Stimulated activated CD8-positive, alpha-beta memory T cell treated with anti-CD3 and anti-CD28 coated beads, Interleukin-2, amount 100 ng/mL, for 48 hours (primary cell): ENCODE measurements at places on chromosomes 5 and 9.

DNA sequence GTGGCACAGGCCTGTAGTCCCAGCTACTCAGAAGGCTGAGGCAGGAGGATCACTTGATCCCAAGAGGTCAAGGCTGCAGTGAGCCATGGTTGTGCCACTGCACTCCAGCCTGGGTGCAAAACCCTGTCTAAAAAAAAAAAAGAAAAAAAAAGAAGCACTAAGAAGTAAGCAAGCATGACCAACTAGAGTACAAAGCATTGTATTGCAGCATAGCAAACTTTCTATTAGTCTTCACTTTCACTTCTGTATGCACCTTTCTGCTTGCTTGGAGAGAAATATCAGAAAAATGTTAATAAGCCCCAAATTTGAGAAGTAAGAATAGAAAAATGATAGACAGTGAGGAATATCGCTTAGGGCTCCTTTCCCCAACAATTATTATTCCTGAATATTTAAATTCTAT lies 497.7 kb upstream of the WWC1 start:
- DNase-seq: no peak

GRCh38 chr5:32507738-32508434 lies 63.3 kb upstream of the ZFR start:
- no peak for DNase-seq

DNA sequence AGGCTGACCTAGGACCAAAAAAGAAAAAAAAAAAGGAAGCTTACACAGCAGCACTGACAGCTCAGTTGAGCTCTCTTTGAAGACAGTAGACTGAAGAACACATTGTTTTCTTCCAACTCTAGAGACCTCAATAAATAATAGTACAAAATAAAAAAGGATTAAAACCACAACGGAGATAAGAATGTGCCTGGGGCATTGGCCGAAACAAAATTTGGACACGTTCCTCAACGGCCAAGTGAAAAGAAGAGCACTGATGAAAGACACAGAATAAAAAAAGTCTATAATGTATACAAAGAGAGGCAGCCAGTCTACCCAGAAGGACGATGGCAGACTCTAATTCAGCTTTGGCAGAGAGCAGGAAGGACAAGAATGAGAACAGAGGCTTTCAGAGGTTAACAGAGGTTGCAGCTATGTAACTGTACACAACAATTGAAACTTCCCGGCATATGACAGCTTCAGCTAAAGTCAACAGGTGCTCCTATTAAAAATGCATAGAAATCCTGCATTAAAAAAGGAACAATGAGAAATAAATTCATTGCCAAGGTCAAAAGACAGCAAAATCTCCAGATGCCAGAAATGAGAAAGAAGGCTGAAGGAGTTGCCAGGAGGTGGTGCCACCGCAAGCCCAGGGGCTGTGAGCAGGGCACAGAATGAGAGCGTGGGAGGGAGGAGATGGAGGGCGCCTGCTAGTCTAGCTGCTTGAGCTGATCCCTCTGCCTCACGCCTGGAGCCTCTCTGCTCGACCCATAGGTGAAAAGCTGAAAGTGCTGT lies 113.9 kb downstream of the DCP2 start:
- DNase-seq: no peak

- DNase-seq: no peak
Observed at GRCh38 chr5:143141652-143142051, 261.8 kb downstream of the NR3C1 start.

DNA sequence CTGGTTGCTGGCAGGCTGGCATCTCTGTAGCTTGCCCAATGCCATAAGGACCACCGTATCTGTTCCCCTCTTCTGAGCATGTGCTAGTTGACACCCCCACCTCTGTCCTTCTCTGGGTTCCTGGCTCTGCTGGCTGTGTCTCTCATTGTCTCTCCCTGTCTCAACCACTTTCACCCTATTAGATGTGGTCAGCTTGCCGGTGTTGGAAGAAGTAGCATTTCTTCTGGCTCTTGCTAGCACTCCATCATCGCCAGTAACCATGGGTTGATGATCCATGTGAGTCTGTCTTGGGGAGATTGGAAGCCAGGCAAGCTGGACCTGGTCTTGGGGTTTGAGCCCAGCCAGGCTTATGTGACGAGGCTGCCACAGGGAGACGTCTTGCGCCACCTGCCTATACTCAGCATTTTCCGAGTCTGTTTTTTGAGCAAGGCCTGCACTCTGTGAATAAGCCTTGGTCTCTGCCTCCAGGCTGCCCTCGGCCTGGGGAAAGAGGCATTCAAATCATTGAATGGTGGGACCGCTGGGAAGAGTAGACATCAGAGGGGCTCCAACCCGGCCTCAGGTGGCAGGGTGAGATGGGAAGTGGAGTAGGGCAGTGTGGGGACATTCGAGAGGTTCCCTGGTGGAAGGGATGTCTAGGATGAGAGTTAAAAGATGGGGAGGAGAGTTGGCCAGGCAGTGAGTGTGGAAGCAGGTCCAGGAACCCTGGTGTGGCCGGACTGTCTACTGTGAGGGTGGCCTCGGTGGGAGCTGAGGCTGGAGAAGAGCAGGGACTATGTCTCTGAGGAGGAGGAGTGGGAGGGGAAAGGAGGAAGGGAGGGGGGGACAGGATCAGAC lies 74.3 kb downstream of the ZNF618 start:
- no peak for DNase-seq

- no peak for DNase-seq
Observed at GRCh38 chr5:42837601-42838000, 25.9 kb upstream of the SELENOP start.

DNA sequence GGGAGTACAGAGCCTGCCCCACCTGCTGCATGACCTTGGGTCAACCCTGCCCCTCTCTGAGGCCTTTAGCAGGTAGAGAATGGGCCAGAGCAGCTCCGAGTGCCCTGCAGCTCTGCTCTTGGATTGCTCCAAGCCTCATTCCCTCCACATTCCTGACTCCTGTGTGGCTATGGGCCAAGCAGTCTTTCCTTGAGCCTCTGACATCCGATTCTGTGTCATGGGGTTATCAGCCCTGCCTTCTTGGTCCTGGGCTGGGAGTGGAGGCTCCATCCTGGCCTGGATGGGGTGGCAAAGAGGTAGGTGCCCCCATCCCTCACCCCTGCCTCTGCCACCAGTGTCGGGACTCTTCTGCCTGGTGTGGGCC lies 13.7 kb downstream of the FPGS start:
- DNase-seq: no peak

GRCh38 chr5:127409246-127409917 lies 108.1 kb upstream of the PRRC1 start:
- no peak for DNase-seq

GRCh38 chr9:9949978-9950377 lies 662.8 kb downstream of the PTPRD start:
- DNase-seq: no peak

- no peak for DNase-seq
Observed at GRCh38 chr9:36319806-36320205, 61.6 kb upstream of the GNE start.

GRCh38 chr5:157471709-157472108 lies 11.7 kb downstream of the NIPAL4 start:
- no peak for DNase-seq

DNA sequence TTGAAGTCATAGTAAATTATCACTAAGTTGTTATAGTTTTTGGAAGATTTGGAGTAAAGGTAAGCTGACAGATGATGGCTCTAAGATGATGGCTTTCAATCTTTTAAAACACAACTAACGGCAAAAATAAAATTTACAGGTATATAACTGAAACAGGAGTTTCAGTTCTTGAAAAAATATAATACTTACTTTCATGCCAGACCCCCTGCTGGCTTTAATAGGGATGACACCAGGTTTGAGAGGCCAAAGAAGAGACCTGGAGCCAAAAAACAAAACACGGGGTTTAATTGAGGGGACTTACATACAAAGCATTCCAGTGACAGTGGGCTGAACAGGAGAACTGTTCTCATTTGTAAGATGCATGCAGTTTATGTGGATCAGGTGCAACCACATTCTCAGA lies 301.7 kb upstream of the PCSK5 start:
- DNase-seq: no peak

GRCh38 chr9:84699984-84700383 lies 30.5 kb downstream of the NTRK2 start:
- DNase-seq: no peak

GRCh38 chr9:5630081-5630507 lies 1.2 kb downstream of the RIC1 start:
- DNase-seq: no peak

DNA sequence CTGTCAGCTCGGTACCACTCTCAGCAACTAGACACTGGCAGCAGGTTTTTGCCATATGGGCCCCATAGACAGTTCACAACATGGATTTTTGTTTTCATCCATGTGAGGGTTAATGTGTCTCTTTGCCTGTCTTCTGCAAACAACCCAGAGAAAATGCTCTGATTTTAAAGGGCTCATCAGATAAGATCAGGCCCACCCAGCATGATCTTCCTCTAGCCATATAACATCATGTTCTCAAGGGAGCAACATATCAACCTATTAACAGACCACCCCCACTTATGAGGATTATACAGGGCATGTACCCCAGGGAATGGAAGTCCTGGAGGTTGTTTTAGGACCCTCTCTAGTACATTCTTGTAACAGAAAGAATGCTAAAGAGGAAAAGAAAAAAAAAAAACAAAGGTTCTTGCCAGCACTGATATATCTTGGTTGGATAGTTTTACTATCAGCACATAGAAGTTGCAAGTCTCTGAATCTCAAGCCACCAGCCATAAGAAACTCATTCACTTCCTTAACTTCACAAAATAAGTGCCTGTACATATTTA lies 1015.1 kb downstream of the TLE4 start:
- no peak for DNase-seq

- no peak for DNase-seq
Observed at GRCh38 chr5:98588215-98588614, 185.2 kb upstream of the RGMB start.

DNA sequence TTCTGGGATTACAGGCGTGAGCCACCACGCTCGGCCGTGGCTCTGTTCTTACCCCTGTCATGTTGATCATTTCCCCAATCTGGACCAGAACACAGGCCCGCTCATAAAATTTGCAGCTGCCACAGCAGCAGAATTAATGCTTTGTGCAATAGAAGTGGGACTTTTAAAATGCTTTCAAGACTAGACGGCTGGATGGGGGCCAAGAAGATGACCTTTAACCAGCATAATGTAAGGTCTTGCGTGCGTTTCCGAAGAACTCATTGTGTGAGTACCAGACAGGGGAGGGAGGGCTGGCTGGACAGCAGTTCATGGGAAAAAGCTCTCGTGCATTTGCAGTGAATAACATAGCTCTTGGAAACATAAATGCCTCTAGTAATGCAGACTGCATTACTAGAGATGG lies 3.5 kb upstream of the WDR38 start:
- no peak for DNase-seq

GRCh38 chr5:134600600-134600999 lies 32.0 kb downstream of the SAR1B start:
- DNase-seq: no peak

DNA sequence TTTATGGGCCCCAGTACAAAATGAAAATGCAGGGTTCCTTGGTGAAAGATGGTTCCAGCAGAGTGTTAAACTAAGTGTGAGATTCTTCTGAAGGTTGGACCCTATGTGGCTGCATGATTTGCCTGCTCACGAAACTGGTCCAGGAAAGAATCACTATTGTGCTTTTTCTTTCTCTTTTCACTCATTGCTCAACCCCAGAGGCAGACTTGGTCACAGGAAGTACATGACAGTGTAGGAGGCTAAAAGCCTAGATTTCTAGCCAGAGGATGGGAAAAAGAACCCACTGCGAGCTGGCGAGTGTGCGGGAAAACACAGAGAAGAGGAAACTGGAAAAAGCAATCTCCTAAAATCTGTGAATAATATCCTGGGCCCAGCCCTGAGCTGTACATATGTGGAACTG lies 18.6 kb downstream of the SLC36A2 start:
- no peak for DNase-seq

DNA sequence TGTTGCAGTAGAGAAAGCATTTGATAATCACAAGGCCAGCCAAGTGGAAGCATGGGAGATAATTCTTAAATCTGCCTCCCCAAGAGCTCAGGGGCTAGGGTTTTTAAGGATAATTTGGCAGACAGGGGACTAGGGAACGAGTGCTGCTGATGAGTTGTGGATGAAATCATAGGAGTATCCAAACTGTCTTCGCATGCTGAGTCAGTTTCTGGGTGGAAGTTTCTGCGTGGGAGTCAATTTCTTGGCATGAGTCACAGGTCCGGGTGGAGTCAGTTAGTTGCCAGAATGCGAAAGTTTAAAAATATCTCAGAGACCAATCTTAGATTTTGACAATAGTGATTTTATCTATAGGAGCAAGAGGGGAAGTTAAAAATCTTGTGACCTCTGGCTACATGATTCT lies 112.6 kb downstream of the TMC1 start:
- DNase-seq: peak; percentile 3

- DNase-seq: no peak
Observed at GRCh38 chr9:126613651-126614050, at the start of gene LMX1B. Gene LMX1B, plus strand, starts transcription at chr9:126613928. Its CDS starts 522 bp downstream, at chr9:126614450.

DNA sequence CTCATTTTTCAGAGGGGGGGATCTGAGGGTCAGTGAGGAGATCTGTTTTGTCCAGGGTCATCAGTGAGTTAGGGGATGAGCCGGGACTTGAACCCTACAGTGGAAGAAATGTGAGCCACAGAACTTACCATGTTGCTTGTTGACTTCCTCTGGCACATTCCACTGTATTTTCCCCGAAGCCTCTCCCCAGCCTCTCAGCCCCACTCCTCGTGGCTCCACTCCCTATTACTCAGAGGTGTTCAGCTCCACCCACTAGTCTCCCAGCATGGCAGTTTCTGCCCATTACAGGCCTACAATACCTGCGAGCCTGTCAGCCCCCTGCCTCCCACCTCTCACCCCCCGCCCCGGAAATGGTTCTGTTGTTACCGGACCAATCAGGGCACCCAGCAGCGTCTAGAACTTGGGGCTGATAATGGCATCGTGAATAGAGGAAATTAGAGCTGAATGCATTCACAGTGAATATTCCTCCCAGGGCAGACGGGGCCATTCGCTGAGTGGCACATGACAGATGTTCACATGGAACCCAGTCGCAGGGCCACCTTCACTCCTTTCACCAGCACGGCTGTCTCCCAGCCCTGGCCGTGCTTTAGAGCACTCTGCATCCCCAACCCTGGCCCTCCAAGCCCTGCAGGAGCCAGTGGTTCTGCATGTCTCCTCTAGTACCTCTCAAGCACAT lies 81.6 kb downstream of the KCNIP1 start:
- DNase-seq: no peak
